ENCODE measurements at places on chromosomes 5 and 9. TPM values are rescaled to one million over a fixed set of nuclear protein-coding genes. Genes with fewer than 3 reads are reported as not detected.

DNA sequence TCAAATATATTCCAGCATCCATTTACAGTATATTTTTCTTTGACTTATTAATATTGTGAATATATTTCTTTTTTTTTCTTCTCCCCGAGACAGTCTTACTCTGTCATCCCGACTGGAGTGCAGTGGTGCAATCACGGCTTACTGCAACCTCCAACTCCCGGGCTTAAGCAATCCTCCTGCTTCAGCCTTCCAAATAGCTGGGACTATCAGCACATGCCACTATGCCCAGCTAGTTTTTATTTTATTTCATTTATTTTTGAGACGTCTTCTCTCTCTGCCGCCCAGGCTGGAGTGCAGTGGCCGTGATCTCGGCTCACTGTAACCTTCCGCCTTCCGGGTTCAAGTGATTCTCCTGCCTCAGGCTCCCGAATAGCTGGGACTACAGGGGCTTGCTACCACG is 7.4 kb upstream of the GLIPR2 start:
- no peak for DNase-seq

EPB41L4A gene
- total RNA-seq, result 13.0 TPM

DNA sequence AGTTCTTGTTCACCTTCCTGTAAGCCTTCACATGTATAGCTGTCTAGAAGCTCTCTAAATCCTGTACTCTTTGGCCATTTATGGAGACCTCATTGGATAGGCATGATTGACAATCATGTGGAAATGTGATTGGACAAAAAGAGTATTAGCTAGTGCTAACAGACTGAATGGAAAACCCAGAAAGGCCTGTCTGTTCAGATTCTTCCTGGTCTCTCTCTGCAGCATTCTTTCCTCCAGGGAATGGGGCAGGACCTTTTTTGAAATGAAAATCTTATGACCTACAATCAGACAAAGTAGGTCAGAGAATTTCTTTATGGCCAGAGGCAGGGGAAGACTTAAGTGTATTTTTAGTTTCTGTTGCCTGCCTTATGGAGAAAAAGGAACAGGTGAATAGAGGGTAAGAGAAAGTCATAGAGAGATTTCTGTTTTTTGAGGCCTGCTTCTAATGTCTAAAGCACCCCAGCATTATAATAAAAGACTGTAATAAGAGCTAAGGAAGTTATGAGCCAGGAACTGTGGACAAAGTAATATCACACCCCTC is 152.4 kb upstream of the CCDC152 start:
- DNase-seq, result no peak

- no peak for DNase-seq
These were observed 170.5 kb downstream of the DCP2 start for GRCh38 chr5:113147101-113147508.

GRCh38 chr9:22008384-22008716 is 755 bp downstream of the CDKN2B start:
- no peak for DNase-seq

DNA sequence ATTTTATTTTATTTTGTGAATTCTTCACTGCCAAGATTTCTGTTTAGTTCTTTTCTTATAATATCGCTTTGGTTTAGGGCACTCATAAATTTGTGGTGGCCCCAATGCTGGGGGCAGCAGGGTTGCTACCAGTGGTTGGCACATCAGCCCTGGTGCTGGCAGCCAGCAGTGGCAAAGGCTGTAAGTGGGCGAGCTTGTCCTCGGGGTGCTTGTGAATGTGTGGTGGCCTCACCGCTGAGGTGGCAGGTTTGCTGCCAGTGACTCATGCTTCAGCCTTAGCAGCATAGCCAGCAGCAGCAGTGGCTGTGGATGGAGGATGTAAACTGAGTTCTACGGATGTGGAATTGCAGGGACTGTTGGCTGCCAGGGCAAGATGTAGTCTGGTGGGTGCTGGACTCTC is 262.9 kb upstream of the DMAC1 start:
- no peak for DNase-seq

Data from posterior vena cava (tissue), 2 donors.